Activated CD4-positive, alpha-beta memory T cell treated with anti-CD3 and anti-CD28 coated beads for 36 hours (primary cell): ENCODE measurements at places on chromosomes 2 and 18. TPM values are rescaled to one million over a fixed set of nuclear protein-coding genes. Genes with fewer than 3 reads are reported as not detected.

Gene DYNAP
- not detected for total RNA-seq

- no peak overlapping the region for H3K4me3 ChIP-seq
- H3K27ac ChIP-seq, result no peak overlapping the region
- no peaks in the 10 kb centered on the region for H3K36me3 ChIP-seq
Observed at GRCh38 chr2:142758973-142759372, 118.5 kb upstream of the KYNU start.

DNA sequence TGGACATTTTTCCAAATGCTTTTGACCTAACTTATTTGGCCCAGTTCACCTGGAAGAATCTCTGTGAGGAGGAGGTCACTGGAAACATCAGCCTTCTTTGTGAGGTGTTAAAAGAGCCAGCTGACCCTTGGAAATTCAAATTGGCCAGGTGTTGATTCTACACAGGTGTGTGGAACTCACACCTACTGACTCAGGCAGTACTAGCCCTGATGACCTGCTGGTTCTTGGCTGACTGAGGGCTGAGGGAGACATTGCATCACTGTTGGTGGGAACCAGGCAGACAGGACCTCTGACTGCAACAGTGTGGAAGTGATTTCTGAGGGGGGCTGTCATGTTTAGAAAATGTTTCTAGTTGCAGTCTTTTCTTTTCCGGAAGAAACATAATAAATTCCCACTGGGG is 242.2 kb upstream of the LRRTM1 start:
- H3K27me3 ChIP-seq, result no peaks in the 10 kb centered on the region
- no peak overlapping the region for H3K27ac ChIP-seq
- DNase-seq, result no peak
- no peaks in the 10 kb centered on the region for H3K4me1 ChIP-seq
- no peaks in the 10 kb centered on the region for H3K36me3 ChIP-seq

DNA sequence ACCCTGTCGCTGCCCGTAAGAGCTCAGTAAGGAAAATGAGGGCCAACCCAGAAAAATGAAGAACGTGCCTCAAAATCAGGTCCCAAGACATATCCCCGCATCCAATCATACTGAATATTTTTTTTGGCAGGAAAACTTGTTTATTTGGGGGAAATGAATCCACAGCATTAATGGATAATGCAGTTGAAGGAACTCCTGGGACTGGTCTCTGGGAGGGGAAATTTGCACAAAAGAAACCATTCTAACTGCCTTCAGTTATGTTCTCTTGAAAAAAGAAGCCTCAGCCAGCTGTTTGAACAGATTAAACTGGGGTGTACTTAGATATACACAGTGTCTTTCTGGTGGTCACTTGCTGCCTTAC is 61.3 kb downstream of the SPRED2 start:
- DNase-seq, result no peak
- no peaks in the 10 kb centered on the region for H3K27me3 ChIP-seq
- no peak overlapping the region for H3K27ac ChIP-seq

DNA sequence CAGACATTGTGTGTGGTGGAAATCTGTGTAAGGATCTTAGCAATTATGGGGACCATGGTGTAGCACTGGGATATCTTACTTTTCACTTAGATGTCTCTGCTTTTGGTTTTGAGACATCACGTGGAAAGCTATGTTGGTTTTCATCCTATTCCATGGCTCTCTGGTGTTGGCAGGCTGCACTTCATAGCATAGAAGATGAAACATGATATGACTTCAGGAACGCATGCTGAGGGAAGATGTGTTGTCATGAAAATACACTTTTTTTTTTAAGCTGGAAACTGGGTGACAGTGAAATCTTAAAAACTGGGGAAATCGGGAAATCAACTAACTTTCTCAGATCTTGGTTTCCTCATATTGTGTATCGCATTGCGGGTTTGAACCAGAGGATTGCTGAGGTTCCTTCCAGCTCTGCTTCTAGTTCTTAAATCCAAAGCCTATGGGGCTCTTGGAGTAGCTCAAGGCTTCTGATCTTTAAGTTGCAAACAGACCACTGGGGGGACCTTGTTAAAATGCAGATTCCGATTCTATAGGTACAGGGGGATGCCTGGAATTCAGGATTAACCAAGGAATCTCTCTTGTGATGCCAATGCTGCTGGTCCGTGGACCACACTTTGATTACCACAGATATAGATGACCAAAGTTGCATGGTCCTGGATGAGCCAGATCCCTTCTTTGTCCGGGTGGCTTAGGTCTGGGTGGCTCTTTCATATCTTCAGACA is 160.7 kb downstream of the SH3RF3 start:
- no peak for DNase-seq
- no peak overlapping the region for H3K4me3 ChIP-seq
- H3K4me1 ChIP-seq, result no peaks in the 10 kb centered on the region
- no peaks in the 10 kb centered on the region for H3K36me3 ChIP-seq
- no peak overlapping the region for H3K27ac ChIP-seq

Gene VSNL1
- not detected for total RNA-seq

Gene CMPK2
- total RNA-seq, result 6.6 TPM

DNA sequence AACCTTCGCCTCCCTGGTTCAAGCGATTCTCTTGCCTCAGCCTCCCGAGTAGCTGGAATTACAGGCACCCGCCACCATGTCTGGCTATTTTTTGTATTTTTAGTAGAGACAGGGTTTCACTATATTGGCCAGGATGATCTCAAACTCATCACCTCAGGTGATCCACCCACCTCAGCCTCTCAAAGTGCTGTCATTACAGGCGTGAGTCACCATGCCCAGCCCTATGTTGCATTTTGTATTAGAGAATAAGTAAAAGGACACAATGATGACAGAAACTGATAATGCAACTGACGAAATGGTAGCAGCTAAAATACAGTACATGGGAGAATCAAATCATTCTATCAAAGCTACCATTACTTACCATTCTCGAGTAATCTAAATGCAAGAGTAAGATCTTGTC is 276.7 kb downstream of the DSEL start:
- peaks cover 24% of the 10 kb centered on the region for H3K4me1 ChIP-seq
- peak; percentile 31 for DNase-seq
- no peaks in the 10 kb centered on the region for H3K36me3 ChIP-seq
- no peak overlapping the region for H3K27ac ChIP-seq
- H3K27me3 ChIP-seq, result no peaks in the 10 kb centered on the region

GRCh38 chr2:2472881-2473280 is 141.8 kb upstream of the MYT1L start:
- no peak overlapping the region for H3K4me3 ChIP-seq
- no peak for DNase-seq
- no peaks in the 10 kb centered on the region for H3K4me1 ChIP-seq
- H3K27me3 ChIP-seq, result no peaks in the 10 kb centered on the region
